ENCODE measurements at places on chromosomes 2 and 18.

GRCh38 chr2:191462370-191462769 lies 215.6 kb upstream of the NABP1 start:
- no peak for DNase-seq

- DNase-seq: no peak
Measured at GRCh38 chr2:2187196-2187595, 143.9 kb downstream of the MYT1L start.

DNA sequence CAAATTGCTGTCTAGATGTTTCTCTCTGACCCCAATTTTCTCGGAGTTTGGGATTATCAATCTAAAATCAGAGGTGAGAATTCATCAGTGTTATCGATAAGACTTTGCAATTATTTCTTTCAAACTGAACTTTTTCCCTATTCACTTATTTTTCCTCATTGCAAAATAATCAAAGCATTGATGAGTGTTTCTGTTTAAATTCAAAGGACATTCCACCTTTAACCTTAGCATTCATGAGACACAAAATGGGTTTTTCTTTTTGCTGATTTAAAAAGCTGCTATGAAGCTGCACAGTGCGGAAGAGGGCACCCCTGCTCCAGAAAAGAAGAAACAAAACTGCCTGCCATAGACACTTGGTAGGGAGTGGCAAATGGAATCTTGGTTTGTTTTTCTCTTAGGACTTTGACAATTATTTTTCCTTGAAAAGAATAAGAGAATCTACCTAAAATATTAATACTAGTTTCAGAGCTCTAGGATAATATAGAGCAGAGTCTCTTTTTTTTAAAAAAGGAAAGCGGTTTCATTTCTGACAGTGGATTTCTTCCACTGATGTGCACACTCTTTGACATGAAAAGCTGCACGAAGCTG lies 203.4 kb downstream of the TGIF1 start:
- no peak for DNase-seq

DNA sequence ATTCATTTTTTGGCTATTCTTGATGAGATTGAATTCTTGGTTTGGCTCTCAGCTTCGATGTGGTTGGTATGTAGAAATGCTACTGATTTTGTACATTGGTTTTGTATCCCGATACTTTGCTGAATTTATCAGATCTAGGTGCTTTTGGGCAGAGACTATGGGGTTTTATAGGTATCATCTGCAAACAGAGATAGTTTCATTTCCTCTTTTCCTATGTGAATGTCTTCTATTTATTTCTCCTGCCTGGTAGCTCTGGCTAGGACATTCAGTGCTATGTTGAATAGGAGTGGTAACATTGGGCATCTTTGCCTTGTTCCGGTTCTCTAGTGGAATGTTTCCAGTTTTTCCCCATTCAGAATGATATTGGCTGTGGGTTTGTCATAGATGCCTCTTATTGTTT lies 5.5 kb upstream of the TACR1 start:
- no peak for DNase-seq

Data from lower lobe of right lung (tissue), 2 donors.